ENCODE measurements at places on chromosomes 11 and 22. TPM values are rescaled to one million over a fixed set of nuclear protein-coding genes. Genes with fewer than 3 reads are reported as not detected.
A peak's percentile ranks its signal among the peaks of the same experiment; 100 is the strongest.

The E2F8 gene
- total RNA-seq = 0.08 TPM

The ISX gene
- total RNA-seq = not detected

The OR51I1 gene
- not detected for total RNA-seq

The MRGPRX4 gene
- not detected for total RNA-seq

The NLRP10 gene
- not detected for total RNA-seq

DNA sequence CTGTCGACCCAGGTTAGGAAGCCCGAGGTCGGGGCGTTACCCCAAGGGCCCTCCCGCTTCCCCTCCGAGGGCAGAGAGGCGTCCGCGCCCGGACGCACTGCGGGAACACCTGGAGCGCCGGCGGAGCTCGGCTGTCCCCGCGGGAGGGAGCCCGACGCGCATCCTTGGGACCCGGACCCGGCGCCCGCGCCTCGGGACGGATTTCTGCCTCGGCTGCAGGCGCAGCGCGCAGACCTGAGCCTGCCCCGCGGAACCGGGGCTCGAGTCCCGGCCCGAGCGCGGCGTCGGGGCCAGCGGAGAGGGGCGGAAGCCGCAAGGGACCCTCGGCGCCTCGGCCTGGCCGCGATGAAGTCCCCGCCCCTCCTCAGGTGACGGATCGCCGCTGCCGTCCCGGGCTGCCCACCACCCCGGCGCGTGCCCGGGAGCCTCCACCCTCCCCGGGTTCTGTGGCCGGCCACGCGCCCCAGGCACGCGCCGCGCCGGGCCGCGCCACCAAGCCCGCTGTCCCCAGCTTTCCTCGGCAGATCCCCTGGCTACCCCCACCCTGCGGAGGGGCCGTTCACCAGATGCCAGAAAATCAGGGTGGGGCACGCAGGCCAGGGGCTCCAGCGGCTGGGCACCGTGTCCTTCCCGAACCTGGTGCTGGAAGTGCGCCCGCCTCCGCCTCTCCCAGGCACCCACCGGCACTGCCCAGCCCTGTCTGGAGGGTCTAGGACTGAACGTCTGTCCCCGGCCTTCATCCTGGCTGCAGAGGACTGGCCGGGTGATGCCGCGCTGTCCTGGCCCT is 410 bp downstream of the GLB1L3 start:
- peak; percentile 33 for DNase-seq

- DNase-seq = no peak
These were observed 35.2 kb downstream of the KCNJ4 start for GRCh38 chr22:38419858-38420160.

DNA sequence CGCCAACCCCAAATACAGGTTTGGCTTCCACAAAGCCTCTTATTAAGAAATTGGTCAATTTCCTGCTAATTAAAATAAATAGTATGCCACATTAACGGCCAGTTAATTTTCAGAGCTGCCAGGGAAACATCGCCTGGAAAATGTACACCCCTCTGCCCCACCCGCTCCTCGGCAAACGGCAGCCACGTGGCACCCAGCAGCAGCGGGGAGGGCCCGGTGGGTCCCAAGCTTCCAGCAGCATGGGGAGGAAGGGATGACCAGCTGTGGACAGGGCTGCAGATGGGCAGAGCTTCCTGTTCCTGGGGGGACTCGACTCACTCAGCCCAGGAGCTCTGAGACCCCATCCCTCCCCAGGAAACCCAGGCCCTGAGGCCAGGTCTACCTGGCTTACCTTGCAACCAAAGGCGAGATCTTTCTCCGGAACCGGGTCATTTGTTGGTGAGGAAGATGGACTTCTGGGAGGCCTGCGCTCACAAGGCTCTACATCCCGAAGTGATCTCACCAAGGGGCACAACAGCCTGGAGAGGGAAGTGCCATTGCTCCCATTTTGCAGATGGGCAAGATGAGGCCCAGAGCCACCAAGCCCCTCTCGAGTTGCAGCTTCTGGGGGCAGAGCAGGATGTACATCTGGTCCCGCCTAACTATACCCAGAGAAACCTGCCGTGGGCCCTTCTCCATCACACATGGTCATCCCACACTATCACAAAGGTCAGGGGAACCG is 68.3 kb downstream of the IGLL1 start:
- DNase-seq = no peak

DNA sequence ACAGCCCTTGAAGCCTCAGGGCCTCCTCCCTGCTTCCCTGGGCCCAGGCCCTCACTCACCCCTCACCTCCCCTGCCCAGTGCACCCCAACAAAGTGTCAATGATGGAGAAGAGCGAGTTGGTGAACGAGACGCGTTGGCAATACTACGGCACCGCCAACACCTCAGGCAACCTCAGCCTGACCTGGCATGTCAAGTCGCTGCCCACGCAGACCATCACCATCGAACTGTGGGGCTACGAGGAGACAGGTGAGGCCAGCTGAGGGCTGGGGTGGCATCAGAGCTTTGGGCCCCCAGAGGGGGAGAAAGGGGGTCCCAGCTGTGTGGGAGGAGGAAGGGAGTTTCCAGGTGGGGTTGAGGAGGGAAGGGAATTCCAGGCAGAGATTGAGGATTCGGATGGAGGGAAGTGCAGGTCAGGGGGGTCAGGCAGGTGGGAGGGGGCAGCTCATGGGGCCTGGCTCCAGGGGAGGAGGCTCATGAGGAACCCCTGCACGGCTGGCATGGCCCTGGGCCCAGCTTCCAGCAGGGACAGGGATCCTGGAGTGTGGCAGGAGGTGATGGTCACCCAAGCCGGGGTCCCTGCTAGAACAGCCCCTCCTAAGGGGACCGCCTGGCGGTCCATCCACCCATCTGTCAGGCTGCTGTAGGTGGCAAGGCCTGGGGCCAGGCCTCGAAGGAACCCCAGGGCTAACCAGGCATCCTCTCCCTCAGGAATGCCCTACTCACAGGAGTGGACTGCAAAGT is 2.9 kb downstream of the SUSD2 start:
- DNase-seq = no peak

DNA sequence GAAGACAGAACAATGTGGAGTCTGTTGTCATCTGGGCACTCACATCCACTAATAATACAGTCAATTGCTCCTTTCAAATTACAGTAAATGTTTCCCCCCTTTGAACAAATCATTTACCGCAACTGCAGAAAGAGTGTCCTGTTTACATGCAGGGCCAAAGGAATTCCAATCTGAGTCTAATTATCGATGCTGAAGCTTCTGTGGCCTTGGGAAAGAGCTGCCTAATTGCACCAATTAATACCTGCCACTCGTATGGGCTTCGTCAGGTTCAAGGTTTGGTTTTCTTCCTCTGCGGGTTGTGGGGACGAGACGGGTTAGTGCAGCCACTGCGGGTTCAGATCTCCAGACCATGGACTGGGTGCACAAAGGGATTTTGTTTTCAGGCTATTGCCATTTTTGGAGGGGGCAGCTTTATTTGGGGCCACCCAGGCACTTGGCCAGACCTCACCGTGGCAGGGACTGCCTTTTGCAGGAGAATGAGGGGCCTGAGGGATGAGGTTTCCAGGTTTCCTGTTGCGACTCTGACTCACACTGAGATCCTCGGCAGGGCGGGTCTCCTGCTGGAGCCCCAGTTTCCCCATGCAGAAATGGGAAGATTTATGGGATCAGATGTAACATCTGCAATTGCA is 147.6 kb downstream of the MIAT start:
- no peak for DNase-seq

GRCh38 chr11:746289-747157 is 741 bp upstream of the TALDO1 start:
- no peak for DNase-seq

- DNase-seq = no peak
These were observed 20.8 kb downstream of the CARS1 start for GRCh38 chr11:3036419-3036818.

DNA sequence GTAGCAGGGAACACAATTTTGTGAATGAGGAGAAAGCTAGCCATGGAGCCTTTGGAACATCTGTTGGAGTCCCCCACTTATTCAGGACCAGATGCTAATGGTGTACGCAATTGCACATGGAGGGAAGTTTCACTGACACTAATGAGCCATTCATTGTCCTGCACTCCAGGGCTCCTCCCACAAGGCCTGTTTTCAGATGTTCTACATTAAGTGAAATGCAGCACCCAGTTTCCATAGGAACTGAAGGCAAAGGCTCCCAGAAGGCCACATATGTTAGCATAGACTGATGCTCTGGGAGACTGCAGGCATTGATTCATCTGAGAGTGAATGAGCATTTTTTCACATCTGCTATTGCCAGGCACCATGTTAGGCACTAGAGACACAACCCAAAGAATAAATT is 399.5 kb downstream of the ETS1 start:
- DNase-seq = no peak

DNA sequence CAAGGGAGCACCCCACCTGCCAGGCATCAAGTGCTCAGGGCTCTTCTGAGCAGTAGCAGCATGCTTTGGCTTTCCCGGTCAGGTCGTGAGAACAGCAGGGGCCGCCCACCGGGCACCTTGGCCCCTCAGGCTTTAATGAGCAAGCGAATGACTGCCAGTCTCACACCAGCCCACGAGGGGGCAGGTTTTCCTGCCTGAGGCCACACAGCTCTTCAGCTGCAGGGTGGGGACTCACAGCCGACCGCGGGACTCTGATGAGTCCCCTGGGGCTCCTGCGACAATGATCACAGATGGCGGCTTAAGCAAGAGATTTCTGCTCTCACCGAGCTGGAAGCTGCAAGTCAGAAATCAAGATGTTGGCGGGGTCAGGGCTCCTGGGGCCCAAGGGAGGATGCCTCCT is 14.3 kb upstream of the FGF19 start:
- no peak for DNase-seq

- no peak for DNase-seq
These were observed 11.2 kb downstream of the EIF4G2 start for GRCh38 chr11:10797531-10797930.

- no peak for DNase-seq
These were observed 1.7 kb downstream of the HPX start for GRCh38 chr11:6438979-6439571.

GRCh38 chr11:36719358-36720107 is 121.5 kb upstream of the RAG2 start:
- DNase-seq = no peak

DNA sequence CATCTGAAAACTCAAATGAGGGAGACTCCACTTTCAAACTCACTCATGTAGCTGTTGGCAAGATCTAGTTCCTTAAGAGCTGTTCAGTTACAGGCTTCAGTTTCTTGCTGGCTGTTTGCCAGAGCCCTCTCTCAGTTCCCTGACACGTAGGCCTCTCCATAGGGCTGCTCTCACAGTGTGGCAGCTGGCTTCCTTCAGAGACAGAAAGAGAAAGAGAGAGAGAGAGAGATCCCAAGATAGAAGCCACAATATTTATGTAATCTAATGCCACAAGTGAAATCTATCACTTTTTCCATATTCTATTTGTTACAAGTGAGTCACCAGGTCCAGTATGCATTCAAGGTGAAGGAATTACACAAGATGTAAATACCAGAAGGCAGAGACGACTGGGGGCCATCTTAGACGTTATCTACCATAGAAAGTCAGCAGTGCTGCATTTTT is 168.8 kb downstream of the RCN1 start:
- DNase-seq = no peak

- no peak for DNase-seq
These were observed 10.6 kb downstream of the LRRC32 start for GRCh38 chr11:76659672-76660532.

DNA sequence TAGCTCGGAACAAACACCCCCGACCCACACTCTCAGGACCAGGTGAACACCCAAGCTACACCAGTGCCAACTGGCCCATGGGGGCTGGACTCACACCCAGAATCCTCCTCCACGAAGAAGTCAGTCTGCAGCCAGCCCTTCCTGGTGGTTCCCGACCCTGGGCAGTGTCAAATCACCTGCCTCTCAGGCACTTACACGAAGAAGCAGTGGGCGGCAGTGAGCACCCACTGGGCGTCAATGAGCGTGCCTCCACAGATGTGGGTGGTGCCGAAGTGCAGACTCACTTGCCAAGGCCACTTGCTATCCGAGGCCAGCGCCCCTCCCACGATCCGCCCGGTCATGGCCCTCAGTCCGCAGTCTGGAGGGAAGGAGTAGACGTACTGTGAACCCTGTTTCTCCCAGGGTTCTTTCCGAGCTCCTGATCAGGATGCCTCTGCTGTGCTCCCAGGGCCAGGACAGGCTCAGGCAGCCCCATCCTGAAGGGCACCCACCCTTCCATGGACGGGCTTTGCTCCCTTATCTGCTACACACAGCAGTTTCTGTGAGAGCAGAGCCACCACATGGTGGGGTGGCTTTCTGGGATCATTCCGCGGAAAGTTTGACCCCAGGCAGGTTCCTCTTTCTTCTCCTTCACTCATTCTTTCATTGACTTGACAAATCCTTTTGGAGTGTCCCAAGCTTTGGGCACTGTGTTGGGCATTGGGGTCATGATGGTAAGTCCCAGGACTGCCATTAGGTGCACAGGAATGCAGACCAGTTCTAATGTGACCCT is 19.4 kb downstream of the TMPRSS13 start:
- no peak for DNase-seq

DNA sequence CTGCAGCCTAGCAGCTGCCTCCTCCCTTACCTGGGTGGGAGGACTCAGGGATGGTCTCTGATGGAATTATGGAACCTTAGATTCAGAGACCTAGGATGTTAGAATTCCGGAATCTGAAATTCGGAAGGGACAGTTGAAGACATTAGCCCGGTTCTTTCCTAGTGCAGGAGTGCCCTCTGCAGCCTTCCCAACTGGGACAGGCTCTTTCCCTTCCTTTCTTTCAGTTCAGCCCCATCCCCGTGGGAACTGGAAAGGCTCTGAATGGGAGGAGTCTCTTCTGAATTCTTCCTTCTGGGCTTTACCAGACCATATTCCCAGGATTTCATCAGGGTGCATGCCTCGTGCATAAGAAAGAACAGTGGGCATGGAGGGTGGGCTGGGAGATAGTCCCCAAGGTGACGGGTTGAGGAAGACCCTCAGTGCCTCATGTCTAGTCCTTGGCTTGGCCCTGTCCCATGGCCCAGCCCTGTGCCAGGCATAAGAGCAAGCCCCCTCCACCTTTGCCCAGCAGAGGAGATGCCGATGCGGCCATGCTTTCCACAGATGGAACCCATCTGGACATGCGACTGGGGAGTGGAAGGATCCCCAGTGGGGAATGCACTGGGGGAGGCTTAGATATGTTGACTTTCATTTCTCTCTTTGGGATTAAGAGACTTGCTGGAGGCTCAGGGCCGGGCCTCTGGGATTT is 14.4 kb downstream of the DNAJB13 start:
- no peak for DNase-seq

DNA sequence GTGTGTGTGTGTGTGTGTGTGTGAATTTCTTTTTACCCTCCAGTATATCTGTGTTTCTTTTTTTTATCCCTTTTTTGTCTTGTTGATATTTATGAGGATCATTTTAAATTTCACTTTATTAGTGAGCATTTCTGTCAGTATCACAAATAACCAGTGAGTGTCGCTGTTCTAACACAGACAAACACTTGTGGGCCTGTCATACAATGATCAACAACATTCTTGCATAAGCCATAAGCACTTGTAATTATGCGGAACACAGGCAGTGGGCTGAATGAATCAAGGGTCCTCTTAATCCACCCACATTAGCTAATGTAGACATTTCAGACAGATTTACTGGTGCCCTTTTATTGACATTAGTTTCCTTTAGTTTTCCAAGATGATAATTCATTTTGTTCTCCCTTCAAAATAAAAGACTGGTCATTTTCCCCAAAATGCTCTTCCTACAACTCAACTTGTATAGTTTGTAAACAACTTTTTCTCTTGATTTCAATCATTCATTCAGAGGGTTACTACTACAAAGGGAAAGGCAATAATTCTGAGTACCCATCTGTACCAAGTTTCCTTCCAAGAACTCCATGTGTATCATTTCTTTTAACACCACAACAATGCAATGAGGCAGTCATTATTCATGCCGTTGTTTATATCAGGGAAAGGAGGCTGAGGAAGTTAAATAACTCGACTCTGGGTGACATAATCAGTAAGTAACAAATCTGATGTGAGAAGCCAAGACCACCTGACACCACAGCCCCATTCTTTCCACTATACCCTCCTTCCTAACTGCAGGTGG is 34.5 kb upstream of the ANO3 start:
- no peak for DNase-seq

GRCh38 chr22:30825711-30826505 is 131.2 kb downstream of the OSBP2 start:
- peak; percentile 33 for DNase-seq

Data from left lobe of liver (tissue), 2 donors.